ENCODE measurements at places on chromosomes 6 and 20.

DNA sequence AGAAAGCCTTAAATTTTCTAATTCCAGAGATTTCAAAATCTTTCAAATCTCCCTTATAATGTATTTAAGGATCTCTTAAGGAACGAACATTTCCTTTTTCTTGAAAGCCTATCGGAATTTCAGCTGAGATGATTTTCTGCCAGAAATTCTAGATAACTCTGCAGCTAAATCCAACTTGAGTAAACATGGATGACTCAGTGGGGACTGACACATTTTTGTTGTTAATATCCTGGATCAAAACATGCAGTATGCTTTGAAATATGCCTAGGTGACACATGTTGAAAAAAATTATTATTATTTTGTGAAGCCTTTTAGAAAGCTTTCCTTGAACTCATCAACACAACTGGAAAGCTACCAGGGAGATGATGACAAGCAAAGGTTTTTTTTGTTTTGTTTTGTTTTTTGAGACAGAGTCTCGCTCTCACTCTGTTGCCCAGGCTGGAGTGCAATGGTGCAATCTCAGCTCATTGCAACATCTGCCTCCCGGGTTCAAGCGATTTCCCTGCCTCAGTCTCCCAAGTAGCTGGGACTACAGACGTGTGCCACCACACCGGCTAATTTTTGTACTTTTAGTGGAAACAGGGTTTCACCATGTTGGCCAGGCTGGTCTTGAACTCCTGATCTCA is 140.1 kb upstream of the SNX9 start:
- DNase-seq, result no peak

DNA sequence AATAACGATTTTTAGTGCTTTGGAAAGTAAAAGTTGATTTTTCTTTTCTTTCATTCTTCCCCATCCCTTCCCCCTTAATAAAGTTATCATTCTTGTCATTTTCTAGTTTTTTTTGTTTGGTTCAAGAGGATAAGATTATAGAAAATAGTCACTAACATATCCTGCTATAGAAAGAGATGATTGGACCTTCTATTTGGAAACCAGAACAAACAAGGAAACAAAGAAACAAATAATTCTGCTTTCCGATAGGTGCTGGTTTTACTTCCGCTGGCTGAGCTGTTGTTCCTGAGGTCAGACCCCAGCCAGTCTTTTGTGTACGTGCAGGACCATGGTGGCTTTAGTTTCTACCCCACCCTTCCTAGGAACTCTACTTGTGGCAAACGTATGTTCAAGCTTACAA is at the start of gene CDH26:
Gene CDH26 (plus strand): TSS at position 301 of the 400 bp plus-strand sequence. CDS start 304 bp downstream, outside the sequence.
- DNase-seq, result no peak

DNA sequence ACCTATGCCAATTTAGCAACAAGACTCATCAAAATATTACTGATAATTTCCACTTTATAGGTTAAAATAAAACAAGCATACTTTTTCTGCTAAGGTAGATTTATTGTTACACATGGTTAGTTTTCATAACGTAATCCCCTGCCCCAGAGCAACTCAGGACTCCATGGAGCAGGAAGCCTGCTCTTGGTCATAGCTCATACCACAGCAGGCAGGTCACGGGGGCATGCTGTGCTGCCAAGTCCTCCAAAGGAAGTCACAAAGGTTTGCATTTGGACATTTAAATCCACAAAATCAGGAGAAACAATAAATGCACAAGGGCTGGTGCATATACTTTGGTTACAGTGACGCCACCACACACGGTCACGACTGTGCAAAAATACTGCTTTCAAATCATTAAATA is 12.5 kb downstream of the GZF1 start:
- no peak for DNase-seq

DNA sequence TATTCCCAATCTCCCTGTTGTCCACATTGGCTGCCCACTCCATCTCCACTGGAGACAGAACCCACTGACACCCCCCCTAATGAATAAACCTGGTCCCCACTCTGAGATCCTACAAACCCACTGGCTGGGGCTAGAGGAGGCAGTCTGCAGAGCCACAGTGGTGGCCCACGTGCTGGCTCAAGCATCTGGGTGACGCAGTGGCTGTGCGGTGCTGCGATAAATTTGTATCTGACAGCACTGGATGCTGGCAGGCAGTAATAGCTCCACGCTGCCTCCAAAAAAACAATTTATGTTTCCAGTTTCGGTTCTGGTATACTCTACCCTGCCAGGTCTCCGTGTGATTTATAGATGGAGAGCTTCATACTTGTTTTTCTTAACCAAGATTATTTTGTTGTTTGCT is 87.1 kb upstream of the SYNDIG1 start:
- peak; percentile 72 for DNase-seq

DNA sequence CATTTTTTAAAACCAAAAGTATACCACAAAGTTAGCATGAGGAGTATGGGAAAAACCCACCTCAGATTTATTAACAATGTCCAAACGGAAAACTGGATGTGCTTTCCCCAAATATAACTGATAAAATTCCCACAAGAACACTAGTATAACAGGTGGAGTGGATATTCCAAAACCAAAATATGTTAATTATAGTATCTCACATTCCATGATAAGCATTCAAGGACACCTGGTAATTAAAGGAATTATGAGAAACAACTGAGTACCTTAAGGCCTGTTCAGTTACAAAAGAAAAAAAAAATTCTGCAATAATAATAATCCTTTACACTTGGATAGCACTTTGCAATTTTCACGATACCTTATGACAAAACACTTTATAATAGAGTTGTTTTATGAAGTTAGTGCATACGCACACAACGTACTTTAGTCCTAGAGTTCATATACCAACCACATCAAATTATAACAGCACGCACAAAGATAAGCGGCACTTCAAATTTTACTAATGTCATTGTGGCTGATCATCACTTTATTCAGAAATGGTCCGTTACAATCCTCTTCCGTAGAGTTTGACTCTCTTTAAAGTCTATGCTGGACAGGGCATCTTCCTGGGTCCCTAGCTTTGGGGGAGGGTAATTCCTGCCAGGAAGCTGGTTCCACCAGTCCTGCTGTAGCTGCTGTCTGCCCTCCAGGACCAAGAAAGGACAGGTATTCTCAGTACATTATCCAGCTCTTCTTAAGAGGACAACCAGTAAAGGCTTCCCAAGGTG is 1.7 kb downstream of the CDK19 start:
- DNase-seq, result no peak

GRCh38 chr6:111746983-111747382 is 126.3 kb downstream of the FYN start:
- DNase-seq, result no peak
